T-helper 1 cell (primary cell): ENCODE measurements at places on chromosomes 2 and 18.
A peak's percentile ranks its signal among the peaks of the same experiment; 100 is the strongest.

DNA sequence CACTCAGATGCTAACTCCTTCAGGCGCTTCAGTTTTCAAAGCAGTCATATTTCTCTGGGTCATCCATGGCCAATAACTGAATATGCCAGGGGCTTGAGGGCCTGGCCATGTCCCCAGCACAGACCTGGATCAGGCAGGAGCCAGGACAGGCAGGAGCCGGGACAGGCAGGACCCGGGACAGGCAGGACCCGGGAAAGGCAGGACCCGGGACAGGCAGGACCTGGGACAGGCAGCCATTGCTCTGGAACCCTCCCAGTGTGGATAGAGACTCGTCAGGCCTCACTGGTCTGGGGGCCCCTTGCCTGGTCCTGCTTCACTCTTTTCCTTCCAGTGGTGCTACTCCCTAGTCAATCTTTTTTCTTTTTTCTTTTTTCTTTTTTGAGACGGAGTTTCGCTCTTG, 117.5 kb upstream of the TEX51 start:
- DNase-seq, result no peak

DNA sequence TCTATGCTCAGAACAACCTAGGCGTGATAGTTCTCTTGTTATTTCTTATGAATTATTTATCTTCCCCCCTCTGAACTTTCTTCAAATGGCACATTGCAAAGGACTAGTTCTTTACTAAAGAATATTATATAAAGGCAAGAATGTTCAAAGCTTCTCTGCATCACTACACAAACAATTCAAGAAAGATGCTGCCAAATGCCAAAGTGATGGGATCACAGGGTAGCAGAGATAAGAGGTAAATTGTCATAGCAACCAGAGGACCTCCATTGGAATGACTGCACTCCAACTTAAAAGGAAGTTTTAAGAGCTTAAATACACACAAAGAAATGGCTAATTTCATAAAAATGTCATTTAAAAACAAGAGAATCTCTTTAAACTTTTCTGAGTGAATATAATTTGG, 72.8 kb downstream of the AQP4 start:
- no peak for DNase-seq

GRCh38 chr2:138501425-138502254, at the start of gene SPOPL:
Gene SPOPL (plus strand): TSS chr2:138501770. CDS start chr2:138550217, 48,447 bp downstream.
- peak; percentile 82 for DNase-seq

DNA sequence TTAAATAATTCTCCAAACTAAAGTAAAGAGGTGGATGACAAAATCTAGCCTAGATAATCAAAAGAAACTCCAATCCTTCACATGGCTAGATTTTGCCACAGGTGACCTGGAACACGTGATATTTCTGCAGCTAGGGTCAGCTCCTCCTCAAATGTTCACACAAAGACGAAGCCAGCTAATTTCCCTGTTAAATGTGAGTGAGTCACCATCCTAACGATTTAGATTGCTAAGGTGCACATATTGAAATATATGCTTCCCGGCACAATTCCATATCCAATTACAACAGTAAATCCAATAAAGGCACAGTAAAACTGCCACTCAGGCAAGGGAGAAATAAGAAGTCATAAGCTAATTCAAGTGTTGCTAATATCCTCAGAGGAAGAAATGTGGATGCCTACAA, 28.7 kb downstream of the IKZF2 start:
- no peak for DNase-seq

DNA sequence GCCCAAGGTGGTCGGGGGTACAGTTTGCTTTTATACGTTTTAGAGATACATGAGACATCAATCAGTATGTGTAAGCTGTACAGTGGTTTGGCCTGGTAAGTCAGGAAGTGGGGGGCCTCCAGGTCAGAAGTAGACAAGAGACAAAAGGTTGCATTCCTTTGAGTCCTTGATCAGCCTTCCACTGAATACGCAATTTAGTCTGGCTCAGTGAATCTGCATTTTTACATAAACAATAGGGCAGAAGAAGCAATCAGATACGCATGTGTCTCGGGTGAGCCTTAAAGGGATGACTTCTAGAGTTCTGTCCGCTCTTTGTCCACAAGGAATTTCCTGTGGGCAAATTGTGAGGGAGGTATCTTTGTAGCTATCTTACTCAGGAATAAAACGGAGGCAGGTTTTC, 87.2 kb downstream of the SOWAHC start:
- DNase-seq, result no peak

DNA sequence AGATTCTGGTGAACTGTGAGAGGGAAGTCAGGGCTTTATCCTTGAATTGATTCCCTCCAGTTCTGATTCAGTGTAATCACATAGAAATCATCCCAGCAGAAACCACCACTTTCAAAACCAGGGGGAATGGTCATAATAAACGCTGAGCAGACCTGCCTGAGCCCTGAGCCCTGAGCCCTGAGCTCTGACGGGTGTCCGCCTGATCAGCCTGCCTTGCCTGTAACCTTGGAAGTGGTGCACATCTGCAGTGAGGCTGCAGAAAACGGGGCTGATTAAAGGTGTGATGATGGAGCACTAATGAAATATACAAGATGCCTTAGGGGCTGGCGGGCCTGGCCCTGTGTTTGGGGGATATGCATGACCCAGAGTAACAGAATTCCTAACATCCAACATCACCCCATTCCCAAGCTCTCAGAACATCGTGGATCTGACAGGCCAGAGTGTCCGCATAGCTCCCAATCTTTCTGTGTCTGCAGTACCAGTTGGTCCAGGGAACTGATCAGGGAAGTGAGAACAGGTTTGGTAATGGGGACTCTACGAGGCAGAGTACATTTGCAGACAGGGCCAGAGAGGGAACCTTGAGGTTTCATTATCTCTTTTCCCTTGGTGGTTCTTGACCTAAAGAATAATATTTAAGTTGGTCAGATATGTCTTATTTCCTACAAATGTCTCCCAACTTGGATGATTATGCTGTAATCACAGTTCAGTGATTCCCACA, 37.8 kb downstream of the KCTD18 start:
- no peak for DNase-seq

DNA sequence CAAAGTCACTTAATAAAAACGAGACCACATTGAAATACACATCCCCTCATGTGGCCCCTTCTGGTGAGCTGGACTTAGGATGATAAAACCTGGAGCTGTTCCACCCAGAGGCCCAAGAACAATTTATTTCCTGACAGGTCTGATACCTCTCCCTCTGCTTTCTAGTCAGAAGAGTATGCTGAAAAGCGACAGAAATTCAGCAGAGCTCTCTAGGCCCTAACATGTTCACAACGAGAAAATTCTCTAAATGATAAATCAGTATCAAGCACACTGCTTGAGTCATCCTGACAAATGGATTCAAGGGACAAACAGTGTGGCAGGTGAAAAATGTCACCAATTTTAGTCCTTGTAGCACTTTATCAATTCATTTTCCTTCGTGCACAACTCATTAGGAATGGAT, 233.5 kb downstream of the PID1 start:
- no peak for DNase-seq

- no peak for DNase-seq
Measured at GRCh38 chr2:46334389-46335271, 37.4 kb downstream of the EPAS1 start.

GRCh38 chr2:167114018-167114417, 225.7 kb downstream of the XIRP2 start:
- DNase-seq, result no peak

GRCh38 chr2:203446071-203446481, 89.0 kb downstream of the RAPH1 start:
- no peak for DNase-seq

DNA sequence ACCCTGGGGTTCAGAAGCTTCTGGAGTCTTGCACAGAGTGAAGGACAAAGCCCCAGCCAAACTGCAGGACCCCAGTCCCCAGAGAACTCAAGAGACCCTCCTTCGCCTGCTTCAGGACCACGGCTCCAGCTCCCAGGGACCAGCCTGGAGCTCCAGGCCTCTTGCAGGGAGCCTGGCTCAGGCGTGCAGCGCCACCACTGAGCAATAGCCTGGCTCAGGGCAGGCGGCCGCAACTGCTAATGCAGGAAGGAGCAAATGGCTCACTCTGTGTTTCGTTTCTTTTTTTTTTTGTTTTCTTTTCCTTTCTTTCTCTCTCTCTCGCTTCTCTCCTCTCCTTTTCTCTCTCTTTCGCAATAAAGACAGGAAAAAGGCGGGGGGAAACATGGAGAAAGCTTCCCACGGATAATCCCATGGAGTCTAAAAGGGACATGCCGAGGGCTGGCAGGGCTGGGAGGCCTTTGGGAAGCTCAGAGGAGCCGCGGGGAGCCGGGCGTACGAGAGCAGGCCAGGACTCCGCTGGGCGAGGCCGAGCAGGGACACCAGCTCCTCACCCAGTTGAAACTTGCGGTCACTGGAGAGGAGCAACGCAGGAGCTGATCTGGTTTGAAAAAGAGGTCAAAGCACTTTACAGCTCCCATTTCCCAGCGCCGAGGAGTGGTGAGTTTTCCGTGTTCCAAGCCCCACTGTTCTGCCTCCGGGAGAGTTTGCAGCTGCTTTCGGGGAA, 244.8 kb downstream of the TWIST2 start:
- no peak for DNase-seq

GRCh38 chr2:232278534-232278933, 100.0 kb upstream of the ALPP start:
- DNase-seq, result no peak

DNA sequence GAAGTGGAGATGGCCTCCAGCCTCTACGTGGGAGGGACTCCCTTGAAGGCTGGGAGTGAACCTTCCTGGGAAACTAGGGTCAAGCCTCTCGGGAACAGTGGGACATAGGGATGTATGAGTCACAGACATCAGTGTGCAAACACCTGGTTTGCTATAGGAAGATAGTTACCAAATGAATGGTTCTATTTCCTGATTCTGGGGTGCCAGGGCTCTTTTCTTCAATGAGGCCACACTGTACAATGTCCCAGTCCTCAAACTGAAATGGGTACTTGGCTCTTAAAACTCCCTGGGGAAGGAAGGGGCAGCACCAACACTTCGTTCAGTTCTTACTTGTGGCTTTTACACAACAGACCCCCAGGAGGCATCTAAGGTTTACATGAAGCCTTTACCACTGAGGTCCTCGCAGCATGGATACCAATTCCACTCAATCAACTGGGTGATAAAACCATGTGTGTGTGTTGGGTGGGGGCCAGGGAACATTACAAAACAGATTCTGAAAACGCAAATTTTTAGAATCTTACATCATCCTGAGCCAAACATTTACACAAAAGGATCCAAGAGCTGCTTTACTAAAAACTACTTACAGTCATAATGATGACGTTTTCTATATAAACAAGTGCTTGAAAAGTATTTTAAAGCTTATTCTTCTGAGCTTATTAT, 10.4 kb downstream of the ERFE start:
- no peak for DNase-seq

DNA sequence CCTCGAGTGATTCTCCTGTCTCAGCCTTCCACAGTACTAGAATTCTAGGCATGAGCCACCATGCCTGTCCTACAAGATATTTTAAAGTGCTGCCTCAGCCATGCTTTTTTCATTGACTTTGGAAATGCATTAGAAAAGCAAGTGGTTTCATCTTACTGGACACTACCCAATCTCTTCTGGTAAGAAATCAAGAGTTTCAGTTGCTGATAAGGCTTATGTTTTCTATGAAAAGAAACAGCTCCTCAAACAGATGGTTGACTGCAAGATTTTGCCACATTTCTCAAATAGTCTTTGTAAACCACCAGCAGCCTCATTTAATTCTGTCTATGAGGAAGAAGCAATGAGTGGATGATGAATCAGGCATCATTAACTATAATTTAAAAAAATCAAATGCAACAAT, 264.5 kb upstream of the LRP1B start:
- no peak for DNase-seq

GRCh38 chr2:120674246-120675170, 61.2 kb upstream of the GLI2 start:
- DNase-seq, result no peak

GRCh38 chr2:104332731-104333130, 521.2 kb upstream of the POU3F3 start:
- DNase-seq, result no peak

GRCh38 chr2:131154647-131155046, 49.5 kb downstream of the PLEKHB2 start:
- DNase-seq, result no peak

GRCh38 chr18:78192054-78192453, 787.6 kb upstream of the SALL3 start:
- DNase-seq, result no peak

- no peak for DNase-seq
Measured at GRCh38 chr2:177024765-177025164, 187.8 kb upstream of the HNRNPA3 start.

GRCh38 chr2:71949537-71949798, 198.2 kb downstream of the CYP26B1 start:
- DNase-seq, result no peak

DNA sequence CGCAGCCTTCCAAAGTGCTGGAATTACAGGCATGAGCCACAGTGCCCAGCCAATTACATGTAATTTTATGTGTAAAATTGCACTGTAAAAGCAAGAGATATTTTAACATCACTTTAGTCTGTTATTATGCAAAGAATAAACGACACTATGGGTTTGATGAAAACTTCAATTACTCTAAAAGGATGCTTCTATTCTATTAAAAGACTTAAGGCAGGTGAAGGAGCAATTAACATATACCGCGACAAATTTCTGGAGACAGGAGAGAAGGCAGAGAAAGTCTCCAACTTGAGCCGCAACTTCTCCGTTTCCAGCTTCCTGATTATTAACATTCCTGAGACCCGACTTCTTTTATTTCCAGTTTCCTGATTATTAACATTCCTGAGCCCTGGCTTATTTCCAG, 53.7 kb downstream of the FAM210A start:
- DNase-seq, result no peak

- DNase-seq, result no peak
Measured at GRCh38 chr2:120052597-120052996, 39.7 kb downstream of the EPB41L5 start.

DNA sequence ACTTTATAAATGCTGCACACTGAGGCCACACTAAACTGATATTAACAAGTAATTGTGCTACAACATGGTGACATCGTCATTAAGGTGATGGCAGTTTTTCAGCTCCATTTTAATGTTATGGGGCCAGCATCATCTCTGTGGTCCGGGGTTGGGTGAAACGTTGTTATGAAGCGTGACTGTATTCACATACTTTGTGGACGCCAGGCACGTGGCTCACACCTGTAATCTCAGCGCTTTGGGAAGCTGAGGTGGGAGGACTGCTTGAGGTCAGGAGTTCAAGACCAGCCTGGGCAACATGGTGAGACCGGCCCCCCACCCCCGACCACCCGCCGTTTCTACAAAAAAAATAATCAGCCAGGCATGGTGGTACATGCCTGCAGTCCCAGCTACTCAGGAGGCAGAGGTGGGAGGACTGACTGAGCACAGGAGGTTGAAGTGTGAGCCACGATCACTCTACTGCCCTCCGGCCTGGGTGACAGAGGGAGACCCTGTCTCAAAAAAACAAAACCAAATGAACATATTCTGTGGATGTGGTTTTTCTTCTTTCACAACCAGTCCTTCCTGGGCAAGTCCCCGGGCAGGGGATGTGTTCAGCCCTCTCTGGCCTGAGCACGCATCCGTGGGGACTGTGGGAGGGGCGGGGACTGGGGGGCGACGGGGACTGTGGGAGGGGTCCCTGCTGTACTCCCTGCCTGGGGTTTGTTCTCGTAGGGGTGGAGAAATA, 12.9 kb upstream of the GAL3ST2 start:
- DNase-seq, result no peak

- peak; percentile 82 for DNase-seq
Measured at GRCh38 chr2:43995733-43996533, at the start of gene LRPPRC. Gene LRPPRC (minus strand): TSS chr2:43995989. CDS start chr2:43995947, 42 bp downstream.
